Activated CD8-positive, alpha-beta T cell treated with anti-CD3 and anti-CD28 coated beads for 36 hours (primary cell): ENCODE measurements at places on chromosomes 2 and 18. TPM values are rescaled to one million over a fixed set of nuclear protein-coding genes. Genes with fewer than 3 reads are reported as not detected.

Gene MOGAT1
- not detected for total RNA-seq

Gene ADNP2
- total RNA-seq = 22.1 TPM

Gene ATP6V1B1
- total RNA-seq = not detected

Gene GNLY
- 46.7 TPM for total RNA-seq

Gene CREG2
- total RNA-seq = not detected

Gene CYS1
- 0.11 TPM for total RNA-seq

Gene ADGRF3
- total RNA-seq = 4.8 TPM

Gene ESPNL
- 0.27 TPM for total RNA-seq

Gene LAPTM4A
- 16.1 TPM for total RNA-seq

Gene C2orf81
- 2.6 TPM for total RNA-seq
